ENCODE measurements at places on chromosomes 13 and 19.

DNA sequence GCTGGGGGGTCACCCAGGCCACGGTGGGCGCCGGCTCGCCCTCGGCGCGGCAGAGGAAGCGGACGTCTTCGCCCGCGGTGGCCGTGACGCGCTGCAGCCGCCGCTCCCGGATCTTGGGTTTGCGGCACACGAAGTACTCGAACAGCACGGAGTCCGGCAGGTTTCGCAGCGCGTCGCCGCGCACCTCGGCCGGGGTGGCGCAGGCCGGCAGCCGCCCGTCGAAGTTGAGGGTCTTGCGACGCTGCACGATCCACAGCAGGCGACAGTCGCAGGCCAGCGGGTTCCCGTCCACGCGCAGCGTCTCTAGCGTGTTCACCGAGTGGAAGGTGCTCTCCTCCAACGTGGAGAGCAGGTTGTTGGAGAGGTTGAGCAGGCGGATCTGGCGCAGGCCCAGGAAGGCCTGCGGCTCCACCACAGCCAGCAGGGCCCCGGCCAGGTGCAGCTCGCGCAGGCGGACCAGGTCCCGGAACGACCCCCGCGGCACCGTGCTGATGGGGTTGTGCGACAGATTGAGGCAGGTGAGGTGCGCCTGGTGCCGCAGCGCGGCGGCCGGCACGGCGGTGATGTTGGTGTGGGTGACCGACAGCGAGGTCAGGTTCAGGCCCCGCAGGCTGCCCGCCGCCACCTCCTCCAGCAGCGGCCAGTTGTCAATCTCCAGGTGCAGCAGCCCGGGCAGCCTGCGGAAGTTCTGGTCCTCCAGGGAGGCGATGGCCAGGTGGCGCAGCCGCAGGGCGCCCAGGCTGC is 8.6 kb upstream of the PEAK3 start:
- no peak for DNase-seq

- DNase-seq = no peak
Observed at GRCh38 chr13:61913183-61913582, 497.5 kb upstream of the PCDH20 start.

GRCh38 chr19:1122972-1123363 is 19.2 kb downstream of the GPX4 start:
- DNase-seq = no peak

DNA sequence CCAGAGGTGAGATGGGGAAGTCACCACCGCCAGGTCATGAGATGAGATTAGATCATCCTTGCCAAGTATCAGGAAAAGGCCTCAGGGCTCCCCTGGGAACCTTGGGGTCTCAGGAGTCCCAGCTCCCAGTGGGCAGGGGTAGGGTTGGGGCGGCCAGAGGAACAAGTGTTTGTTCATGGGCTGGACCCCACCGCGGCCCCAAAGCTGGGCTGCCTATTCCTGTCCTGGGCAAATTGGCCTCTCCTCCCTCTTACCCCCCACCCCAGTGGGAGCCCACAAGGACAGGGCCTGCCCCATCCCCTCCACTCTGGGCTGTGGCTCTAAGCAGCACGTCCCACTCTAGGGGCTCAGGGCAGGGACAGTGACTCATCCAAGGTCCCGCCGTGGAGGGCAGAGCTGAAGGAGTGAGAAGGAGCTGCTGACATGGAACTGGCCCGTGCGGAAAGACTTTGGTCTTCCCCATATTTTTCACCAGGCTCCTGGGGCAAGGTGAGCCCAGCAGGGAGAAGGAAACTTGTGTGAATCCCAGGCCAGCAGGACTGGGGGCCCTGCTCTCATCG is 4.0 kb upstream of the HCN2 start:
- no peak for DNase-seq

GRCh38 chr13:51595416-51595815 is 11.2 kb downstream of the WDFY2 start:
- DNase-seq = no peak

DNA sequence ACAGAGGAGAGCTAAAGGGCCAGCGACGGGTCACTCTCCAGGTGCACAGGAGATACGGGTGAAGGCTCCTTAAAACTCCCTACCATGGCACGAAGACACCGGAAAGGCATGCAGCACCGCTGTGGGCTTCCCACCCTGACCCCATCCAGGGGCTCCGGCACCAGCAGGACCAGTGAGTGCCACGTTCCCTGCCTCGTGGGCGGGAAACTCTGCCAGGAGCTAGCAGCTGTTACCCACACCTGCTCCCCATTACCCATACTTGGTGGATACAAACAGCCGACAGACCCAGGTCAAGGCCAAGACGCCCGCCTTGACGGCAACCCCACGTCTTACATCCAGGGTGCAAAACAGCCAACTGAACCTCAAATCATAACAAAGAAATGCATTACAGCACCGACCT is 56.7 kb downstream of the GNG7 start:
- DNase-seq = no peak

DNA sequence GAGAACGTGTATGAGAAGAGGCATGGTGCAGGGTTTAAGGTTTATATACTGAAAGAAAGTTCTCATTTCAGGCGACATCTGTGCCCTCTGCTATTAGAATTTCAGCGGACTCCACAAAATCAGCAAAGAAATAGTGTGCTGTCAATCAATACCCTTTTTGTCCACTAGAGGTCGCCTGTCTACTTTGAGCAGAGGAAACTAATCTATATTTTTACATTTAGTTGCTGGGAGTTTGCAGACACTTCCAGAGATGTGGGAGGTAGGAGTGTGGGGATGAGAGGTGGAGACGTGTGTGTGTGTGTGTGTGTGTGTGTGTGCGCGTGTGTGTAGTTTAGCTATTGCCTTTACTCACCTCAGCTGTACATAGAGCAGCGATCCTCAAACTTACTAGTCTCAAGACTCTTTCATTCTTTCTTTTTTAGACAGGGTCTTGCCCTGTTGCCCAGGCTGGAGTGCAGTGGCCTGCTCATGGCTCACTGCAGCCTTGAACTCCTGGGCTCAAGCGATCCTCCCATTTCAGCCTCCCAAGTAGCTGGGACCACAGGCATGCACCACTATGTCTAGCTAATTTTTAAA is 9.7 kb downstream of the INAFM1 start:
- DNase-seq = peak; percentile 44

DNA sequence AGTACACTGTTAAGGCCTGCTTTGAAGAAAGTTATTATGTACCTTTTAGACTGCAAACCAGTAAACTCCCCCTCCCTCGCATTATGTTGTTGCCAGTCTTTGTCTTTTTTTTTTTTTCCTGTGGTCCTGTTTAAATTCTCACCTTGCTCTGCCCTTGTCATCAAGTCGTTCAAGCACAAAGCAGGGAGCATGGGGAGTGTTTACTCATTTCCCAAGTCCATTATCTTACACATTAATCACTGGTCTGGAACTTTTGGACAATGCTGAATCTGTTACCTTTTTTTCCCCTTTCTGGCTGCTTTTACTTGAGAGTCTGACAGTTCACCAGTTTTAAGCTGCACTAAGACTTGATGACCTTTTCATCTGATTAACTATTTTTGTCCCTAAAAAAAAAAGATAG is 108.2 kb downstream of the DACH1 start:
- no peak for DNase-seq

DNA sequence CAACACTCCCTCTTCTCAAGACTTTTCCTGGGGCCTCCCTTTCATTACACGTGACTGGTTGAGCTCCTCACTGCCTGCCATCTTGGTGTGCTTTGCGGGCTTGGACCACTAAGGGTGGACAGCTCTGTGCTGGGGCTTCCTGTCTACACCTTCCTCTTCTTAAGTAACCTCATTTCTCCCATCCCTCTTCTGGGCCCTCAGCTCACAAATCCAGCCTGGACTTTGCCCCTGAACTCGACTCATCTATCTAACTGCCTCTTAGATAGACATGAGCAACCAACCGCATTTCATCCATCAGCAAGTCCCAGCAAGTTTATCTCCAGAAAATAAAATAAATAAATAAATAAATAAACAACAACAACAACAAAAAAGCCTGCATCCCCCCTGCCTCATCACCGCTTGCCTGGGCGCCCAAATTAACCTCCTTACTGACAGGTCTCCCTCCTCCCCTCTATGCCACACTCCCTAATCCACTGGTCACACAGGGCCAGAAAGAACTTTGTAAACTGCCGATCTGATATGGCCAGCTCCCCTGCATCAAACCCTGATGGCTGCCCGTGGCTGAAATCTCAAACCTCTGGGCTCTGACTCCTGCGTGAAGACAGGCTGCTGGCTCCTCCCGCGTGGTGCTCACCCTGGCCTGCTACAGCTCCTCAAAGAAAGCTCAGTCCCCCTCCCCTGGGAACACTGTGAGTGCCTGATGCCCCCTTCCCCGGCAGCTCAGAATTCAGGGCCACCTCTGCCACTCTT is 7.8 kb downstream of the ISOC2 start:
- DNase-seq = no peak

GRCh38 chr13:93496985-93497673 is 270.5 kb downstream of the GPC6 start:
- peak; percentile 62 for DNase-seq

- no peak for DNase-seq
Observed at GRCh38 chr13:99288089-99288488, 19.1 kb downstream of the GPR183 start.

GRCh38 chr19:55370305-55370988 is at the start of gene IL11:
Gene IL11 (minus strand): TSS chr19:55370463. CDS start chr19:55370310, 153 bp downstream.
- no peak for DNase-seq

DNA sequence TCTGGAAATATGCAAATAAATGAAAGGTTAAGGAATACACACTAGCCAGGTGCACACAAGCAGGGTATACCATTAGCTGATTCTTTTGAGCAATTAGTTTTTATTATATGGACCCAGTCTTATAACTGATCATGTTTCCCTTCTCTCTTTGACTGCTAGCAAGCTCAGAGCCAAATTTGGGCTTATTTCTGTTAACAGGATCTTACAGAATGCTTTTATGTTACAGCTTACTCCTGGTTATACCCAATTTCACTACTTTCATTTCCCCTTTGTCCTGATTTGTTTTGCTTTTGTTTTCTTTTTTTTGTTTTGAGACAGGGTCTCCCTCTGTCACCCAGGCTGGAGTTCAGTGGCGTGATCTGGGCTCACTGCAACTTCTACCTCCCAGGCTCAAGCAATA is 12.9 kb upstream of the TPT1 start:
- DNase-seq = no peak

DNA sequence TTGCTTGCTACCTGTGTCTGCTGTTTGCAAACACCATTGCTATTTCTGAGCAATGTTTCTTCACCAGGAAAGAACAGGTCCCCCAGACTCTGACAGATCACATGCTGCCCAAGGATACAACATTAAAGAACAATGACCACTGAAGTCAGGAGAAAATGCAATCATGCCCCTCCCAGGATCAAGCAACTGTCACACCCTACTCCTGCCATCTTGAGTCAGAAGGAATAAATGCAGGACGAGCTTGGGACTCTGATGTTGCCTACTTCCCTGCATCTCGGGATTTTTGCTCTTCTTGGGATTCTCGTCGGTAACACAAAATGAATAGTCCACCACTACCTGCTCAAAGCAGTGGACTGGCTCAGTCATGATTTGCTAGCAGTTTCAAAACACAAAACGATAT is 490.6 kb downstream of the COG6 start:
- no peak for DNase-seq

- no peak for DNase-seq
Observed at GRCh38 chr19:3457528-3458228, 22.6 kb downstream of the SMIM24 start.

DNA sequence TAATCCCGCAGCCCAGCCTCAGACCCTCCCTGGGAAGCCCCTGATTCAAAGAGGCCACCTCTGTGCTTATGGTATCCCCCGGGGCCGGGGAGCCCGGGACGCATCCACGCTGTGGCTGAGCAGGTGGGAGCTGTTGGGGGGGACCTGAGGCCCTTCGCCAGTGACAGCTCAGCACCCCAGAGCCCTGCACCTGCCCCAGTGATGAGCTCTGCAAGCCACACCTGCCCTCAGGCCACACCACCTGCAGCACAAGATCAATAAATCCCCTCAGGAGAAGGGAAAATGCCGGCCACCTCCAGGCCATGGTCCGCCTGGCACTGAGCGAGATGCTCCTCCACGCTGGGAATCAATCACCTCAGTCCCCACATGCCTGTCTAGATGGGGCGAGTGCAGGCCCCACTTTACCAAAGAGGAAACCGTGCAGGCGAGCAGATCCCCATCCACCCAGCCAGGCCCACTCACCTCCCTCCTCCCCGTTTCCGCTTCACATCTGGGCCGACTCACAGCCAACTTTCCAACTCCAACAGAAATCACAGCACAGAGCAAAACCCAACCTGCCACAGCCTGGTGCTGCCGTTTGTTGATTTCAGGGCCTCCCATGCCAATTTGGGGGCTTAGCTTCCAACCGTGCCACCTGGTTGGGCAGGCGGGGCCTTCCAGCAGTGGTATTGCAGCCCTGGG is 12.8 kb downstream of the MOB3A start:
- DNase-seq = no peak

- DNase-seq = peak; percentile 21
Observed at GRCh38 chr19:54521022-54521859, 18.6 kb downstream of the LAIR2 start.

DNA sequence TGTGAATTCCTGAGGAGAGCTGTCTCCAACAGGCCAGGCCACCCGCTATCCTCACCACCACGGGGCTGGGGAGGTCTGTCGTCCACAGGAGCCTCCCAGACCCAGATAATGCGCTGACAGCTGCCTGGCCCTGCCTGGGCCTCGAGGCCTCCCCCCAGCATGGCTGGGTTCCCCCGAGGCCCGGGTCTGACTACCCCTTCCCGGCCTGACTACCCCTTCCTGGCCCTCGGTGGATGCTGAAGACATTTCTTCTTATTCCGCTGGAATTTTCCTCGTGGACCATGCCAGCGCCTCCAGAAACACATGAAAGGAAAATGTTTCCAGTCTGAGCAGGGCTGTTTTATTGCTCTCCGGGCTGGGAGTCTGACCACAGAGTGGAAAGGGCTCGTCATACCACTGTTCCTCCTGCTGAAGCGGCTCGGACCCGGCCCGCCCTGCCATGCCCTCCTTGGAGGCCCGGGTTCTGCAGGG is 16.8 kb upstream of the COMP start:
- no peak for DNase-seq

DNA sequence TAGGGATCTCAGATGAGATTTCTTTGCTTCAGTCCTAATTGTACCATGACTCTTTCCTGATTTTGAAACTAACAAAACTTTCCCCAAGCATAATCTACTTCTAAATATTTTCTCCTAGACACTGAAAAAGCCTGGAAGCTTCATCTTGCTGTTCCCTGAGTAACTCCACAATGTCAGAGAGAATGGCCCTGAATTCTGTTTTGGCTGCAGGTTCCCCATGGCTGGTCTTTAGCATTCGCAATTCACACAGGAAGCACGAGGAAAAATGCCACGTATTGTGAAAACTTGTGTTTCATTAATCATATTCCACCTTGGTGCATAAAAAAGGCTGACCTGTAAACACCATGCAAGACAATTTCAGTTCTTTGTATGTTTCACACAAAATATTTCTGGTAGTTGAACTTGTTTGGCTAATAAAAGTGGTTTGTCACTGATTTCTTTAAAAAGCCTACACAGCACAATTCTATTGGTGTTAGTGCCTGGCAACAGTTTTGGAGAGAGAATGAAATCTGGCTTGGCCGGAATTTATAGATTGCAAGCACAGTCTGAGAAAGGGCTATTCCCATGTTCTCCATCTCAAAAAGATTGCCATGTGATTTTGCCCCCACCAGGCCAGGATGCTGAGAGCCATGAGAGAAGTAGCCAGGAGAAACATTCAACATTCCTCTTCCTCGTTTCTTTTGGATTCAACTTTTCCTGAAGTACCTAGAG is 367.1 kb downstream of the NDFIP2 start:
- no peak for DNase-seq

GRCh38 chr19:14113762-14114414 is 3.7 kb downstream of the PRKACA start:
- DNase-seq = no peak

- DNase-seq = no peak
Observed at GRCh38 chr19:15636026-15636425, 4.7 kb upstream of the CYP4F3 start.

All from SHP77 (cell line).